Mesendoderm (in vitro differentiated cells): ENCODE measurements at places on chromosomes 3 and 15.
A peak's percentile ranks its signal among the peaks of the same experiment; 100 is the strongest.

- no peak overlapping the region for H3K4me3 ChIP-seq
- no peaks in the 10 kb centered on the region for H3K4me1 ChIP-seq
- DNase-seq: no peak
- H3K27ac ChIP-seq: no peak overlapping the region
- no peaks in the 10 kb centered on the region for H3K27me3 ChIP-seq
These were observed 33.0 kb downstream of the ALDH1L1 start for GRCh38 chr3:126147147-126147931.

GRCh38 chr3:31636694-31637442 lies 104.1 kb downstream of the STT3B start:
- no peaks in the 10 kb centered on the region for H3K4me1 ChIP-seq
- no peak overlapping the region for H3K4me3 ChIP-seq
- no peak overlapping the region for H3K27ac ChIP-seq
- no peak for DNase-seq
- H3K27me3 ChIP-seq: no peaks in the 10 kb centered on the region

DNA sequence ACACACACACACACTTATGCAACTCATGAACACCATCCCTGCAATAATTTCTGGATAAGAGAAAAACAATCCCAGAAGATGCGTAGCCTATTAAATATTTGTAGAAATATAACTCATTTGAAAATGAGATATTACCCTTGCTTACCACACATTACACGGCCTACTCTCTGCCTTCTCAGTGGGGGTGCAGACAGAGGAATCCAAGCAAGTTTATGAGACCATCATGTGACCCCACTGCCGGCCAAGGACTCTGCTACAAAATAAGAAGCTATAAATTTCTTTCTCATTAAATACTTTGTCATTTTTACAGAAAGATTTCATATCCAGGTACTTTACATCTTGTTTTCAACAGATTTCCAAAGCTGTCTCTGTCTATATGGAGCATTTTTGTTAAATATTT lies 286.3 kb downstream of the ZNF385D start:
- H3K27ac ChIP-seq: no peak overlapping the region
- H3K27me3 ChIP-seq: no peaks in the 10 kb centered on the region
- H3K4me1 ChIP-seq: no peaks in the 10 kb centered on the region
- no peak overlapping the region for H3K4me3 ChIP-seq
- H3K36me3 ChIP-seq: no peaks in the 10 kb centered on the region

GRCh38 chr3:57141719-57142410 lies 23.3 kb downstream of the IL17RD start:
- H3K4me1 ChIP-seq: peaks cover 40% of the 10 kb centered on the region
- no peaks in the 10 kb centered on the region for H3K36me3 ChIP-seq
- no peak overlapping the region for H3K4me3 ChIP-seq
- no peaks in the 10 kb centered on the region for H3K27me3 ChIP-seq

GRCh38 chr15:81323944-81324881 lies at the start of gene STARD5:
Gene STARD5, minus strand, starts transcription at chr15:81324141. Its CDS starts 42 bp downstream, at chr15:81324099.
- H3K4me1 ChIP-seq: no peaks in the 10 kb centered on the region
- H3K27me3 ChIP-seq: no peaks in the 10 kb centered on the region
- H3K27ac ChIP-seq: no peak within 1 kb of the TSS

DNA sequence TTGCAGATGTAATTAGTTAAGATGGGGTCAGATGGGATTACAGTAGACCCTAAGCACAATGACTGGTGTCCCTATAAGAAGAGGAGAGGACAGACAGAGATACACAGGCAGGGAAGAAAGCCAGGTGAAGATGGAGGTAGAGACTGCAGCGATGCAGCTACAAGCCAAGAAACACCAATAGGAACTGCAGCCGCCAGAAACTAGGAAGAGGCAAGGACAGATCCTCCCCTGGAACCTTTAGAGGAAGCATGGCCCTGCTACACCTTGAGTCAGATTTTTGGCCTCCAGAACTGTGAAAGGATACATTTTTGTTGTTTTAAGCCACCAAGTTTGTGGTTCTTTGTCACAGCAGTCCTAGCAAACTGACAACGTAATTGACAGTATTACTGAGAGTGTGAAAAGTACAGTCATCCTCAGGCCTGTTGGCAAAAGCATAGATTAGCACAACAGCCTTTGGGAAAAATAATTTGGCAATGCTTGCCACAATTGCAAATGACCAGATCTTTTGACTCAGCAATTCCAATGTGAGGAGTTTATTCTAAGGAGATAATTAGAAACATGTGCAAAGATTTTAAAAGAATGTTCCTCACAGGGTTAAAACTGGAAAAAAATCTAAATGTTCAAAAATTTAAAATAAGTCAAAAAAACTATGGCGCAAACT lies 82.6 kb upstream of the TJP1 start:
- H3K4me3 ChIP-seq: no peak overlapping the region
- no peak overlapping the region for H3K27ac ChIP-seq
- peaks cover 3% of the 10 kb centered on the region for H3K4me1 ChIP-seq
- DNase-seq: peak; percentile 10

GRCh38 chr15:90465930-90466567 lies 63.7 kb upstream of the CRTC3 start:
- no peak overlapping the region for H3K4me3 ChIP-seq
- DNase-seq: no peak
- no peaks in the 10 kb centered on the region for H3K27me3 ChIP-seq
- no peak overlapping the region for H3K27ac ChIP-seq
- no peaks in the 10 kb centered on the region for H3K4me1 ChIP-seq
- H3K36me3 ChIP-seq: no peaks in the 10 kb centered on the region

- no peaks in the 10 kb centered on the region for H3K36me3 ChIP-seq
- DNase-seq: no peak
- H3K4me3 ChIP-seq: no peak overlapping the region
- no peaks in the 10 kb centered on the region for H3K4me1 ChIP-seq
These were observed 547 bp upstream of the PCCB start for GRCh38 chr3:136249593-136249992.

DNA sequence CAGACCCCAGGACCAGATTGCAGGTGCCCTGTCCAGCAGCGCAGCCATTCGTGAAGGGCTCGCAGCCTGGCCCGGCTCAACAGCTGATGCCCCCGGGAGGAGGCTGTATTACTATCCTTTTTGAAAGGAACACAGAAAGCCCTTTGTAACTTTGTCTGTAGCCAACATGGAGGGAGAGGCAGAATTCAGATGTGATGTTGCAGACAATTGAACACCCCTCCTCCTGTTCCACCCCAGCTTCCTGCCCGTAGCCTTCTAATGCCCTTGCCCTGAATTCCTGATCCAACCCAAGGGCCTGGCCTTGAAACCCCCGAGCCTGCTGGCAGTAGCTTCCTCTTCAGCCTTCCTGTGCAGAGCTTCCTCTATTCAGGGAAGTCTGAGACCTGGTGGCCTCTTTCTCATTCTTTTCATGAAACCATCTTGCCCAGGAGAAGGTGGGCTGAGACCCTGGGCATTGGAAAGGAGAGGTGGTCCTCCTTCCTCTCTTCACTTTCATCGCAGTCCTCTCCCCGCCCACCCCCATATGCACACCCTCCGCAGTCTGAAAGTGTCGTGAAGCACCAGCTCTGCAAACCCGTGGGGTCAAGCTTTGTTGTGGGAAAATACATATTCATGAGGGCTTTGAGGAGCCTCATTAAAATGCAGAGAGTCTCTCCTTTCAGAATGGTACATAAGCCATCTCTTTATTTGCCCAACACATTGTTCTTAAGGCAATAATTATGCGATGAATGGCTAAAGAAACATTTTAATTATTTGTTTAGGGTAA lies 109.2 kb downstream of the APBA2 start:
- H3K4me1 ChIP-seq: no peaks in the 10 kb centered on the region
- H3K4me3 ChIP-seq: no peak overlapping the region
- no peak overlapping the region for H3K27ac ChIP-seq

- no peak overlapping the region for H3K4me3 ChIP-seq
- no peaks in the 10 kb centered on the region for H3K36me3 ChIP-seq
- no peak overlapping the region for H3K27ac ChIP-seq
These were observed 17.7 kb downstream of the TTC21A start for GRCh38 chr3:39124876-39125840.

GRCh38 chr15:26667222-26667988 lies 105.5 kb downstream of the GABRB3 start:
- peaks cover 13% of the 10 kb centered on the region for H3K4me1 ChIP-seq
- H3K36me3 ChIP-seq: no peaks in the 10 kb centered on the region
- peak; percentile 70 for DNase-seq
- no peak overlapping the region for H3K27ac ChIP-seq
- H3K4me3 ChIP-seq: no peak overlapping the region

DNA sequence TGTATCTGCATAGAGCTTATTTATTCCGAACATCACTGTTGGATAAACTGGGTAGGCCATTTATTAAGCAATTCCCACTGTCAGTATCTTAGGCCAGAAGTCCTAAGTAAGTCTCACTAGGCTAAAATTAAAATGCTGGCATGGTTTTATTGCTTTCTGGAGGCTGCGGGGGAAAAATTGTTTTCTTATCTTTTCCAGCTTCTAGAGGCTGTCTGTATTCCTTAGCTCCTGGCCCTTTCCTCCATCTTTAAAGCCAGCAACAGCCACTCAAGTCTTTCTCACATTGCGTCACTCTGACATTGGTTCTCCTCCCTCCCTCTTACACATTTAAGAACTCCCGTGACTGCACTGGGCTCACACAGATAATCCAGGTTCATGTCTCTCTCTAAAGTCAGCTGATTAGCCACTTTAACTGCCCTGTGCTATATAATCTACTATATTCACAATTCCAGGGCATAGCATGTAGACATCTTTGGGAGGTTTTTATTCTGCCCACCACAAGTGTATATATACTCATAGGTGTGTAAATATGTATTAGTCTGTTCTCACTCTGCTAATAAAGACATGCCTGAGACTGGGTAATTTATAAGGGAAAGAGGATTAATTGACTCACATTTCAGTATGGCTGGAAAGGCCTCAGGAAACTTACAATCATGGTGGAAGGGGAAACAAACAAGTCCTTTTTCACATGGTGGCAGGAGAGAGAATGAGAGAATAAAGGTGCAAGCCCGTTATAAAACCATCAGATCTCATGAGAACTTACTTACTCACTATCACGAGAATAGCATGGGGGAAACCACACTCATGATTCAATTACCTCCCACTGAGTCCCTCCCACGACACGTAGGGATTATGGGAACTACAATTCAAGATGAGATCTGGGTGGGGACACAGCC lies 113.5 kb upstream of the SLC7A14 start:
- H3K4me1 ChIP-seq: peaks cover 7% of the 10 kb centered on the region
- H3K4me3 ChIP-seq: no peak overlapping the region
- H3K27me3 ChIP-seq: no peaks in the 10 kb centered on the region

DNA sequence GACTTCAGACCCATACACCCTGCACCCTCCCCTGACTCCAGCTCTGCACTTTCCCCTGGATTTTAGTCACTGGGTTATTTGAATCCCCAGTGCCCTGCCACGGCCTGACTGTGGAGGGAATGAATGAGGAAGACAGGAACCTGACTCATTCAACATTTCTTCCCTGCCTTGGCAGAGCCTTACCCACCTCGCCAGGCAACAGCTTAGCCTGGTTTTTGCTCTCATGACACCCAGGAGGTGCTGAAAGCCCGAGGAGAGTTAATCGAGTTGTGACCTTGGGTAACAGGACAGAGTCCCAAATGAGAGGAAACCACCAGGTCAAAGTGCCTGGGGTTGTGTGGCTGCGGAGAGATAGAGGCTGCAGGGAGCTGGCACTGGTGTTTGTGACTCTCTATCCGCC lies 128.3 kb downstream of the SMAD6 start:
- H3K4me3 ChIP-seq: no peak overlapping the region
- H3K4me1 ChIP-seq: peaks cover 21% of the 10 kb centered on the region

DNA sequence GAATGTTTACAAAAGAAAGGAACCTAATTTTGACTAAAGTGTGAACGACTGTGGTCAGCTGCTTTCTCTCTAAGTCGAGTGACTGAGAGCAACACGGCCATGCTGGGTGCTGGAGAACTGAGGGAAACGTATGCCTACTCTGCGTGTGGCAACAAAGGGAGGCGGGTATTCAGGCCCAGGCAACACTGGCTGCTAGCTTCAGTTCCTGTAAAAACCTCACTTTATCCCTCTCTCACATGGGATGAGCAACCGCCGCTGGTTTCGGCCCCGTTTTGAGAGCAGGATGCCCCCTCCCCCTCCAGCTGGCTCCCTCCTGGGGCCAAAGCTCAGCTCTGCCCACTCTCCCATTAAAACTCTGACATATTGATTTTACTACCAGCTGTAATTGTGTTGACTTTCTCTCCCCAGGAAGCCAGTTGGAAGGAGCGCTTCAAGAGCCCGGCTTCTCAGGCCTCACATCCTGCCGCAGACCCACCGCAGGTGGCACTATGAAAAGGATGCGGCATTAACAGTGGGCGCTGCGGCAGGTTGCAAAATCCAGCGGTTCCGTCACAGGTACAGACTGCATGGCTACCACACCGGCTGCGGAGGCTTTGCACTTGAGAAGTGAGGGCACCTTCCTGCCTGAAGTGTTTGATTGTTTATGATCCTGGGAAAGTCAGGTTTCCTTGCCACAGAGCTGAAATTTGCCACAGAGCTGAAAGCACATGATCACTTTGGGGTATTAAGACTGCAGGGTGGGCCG lies 12.7 kb downstream of the PLXND1 start:
- peaks cover 27% of the 10 kb centered on the region for H3K4me1 ChIP-seq
- H3K27ac ChIP-seq: peak overlapping the region; percentile 71
- no peaks in the 10 kb centered on the region for H3K36me3 ChIP-seq
- no peak overlapping the region for H3K4me3 ChIP-seq

- H3K4me3 ChIP-seq: no peak overlapping the region
- no peaks in the 10 kb centered on the region for H3K4me1 ChIP-seq
- DNase-seq: no peak
- H3K27me3 ChIP-seq: no peaks in the 10 kb centered on the region
- no peaks in the 10 kb centered on the region for H3K36me3 ChIP-seq
- no peak overlapping the region for H3K27ac ChIP-seq
These were observed 386.7 kb downstream of the UNC13C start for GRCh38 chr15:54364961-54365360.

- no peak overlapping the region for H3K4me3 ChIP-seq
- H3K36me3 ChIP-seq: peaks cover 8% of the 10 kb centered on the region
- H3K27me3 ChIP-seq: peaks cover 2% of the 10 kb centered on the region
- no peak overlapping the region for H3K27ac ChIP-seq
These were observed 314 bp upstream of the TMED3 start for GRCh38 chr15:79310612-79310984.

GRCh38 chr3:17841190-17841828 lies 98.9 kb upstream of the TBC1D5 start:
- H3K36me3 ChIP-seq: no peaks in the 10 kb centered on the region
- peak overlapping the region; percentile 25 for H3K27ac ChIP-seq
- no peaks in the 10 kb centered on the region for H3K27me3 ChIP-seq
- DNase-seq: peak; percentile 94

- H3K36me3 ChIP-seq: no peaks in the 10 kb centered on the region
- H3K27ac ChIP-seq: no peak overlapping the region
- no peaks in the 10 kb centered on the region for H3K4me1 ChIP-seq
- DNase-seq: no peak
- H3K4me3 ChIP-seq: no peak overlapping the region
- H3K27me3 ChIP-seq: no peaks in the 10 kb centered on the region
These were observed 34.3 kb downstream of the IL1RAP start for GRCh38 chr3:190548031-190548656.
